Dermis blood vessel endothelial cell (primary cell): ENCODE measurements at places on chromosomes 6 and 20. TPM values are rescaled to one million over a fixed set of nuclear protein-coding genes. Genes with fewer than 3 reads are reported as not detected.

Gene GPR6
- total RNA-seq, result not detected in 2 replicates

Gene NFATC2
- total RNA-seq, result 4.8 and 8.8 TPM in 2 replicates

DNA sequence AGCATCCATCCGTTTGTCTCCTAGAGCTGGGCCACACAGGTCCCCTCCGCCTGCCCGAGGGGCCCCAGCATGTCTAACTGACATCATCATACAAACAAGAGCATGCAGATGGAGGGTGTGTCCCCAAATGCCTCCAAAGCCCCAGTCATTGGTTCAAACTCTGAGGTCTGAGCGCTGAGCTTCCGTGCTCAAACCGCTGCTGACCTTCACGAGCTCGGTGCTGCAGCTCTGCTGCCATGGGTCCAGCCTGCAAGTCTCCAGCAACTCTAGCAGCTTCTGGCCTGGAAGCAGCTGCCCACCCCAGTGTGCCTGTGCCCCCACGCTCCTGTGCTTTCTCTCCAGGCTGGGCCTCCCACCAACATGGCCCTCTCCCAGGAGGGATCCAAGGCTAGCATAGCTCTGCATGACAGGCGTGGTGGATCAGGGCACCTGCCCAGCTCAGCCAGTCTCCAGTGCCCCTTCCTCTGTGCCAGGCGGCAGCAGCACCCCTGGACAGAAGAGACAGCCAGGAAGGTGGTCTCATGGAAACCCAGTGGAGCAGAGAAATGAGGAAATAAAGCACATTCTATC, 131.6 kb upstream of the PMEPA1 start:
- DNase-seq, result no peak

Gene FAM217A
- total RNA-seq, result not detected in 2 replicates
